Stimulated activated CD4-positive, alpha-beta T cell treated with anti-CD3 and anti-CD28 coated beads, Interleukin-1b, Interleukin-23, amount 100 ng/mL, for 24 hours (primary cell): ENCODE measurements at places on chromosomes 16 and 17.

DNA sequence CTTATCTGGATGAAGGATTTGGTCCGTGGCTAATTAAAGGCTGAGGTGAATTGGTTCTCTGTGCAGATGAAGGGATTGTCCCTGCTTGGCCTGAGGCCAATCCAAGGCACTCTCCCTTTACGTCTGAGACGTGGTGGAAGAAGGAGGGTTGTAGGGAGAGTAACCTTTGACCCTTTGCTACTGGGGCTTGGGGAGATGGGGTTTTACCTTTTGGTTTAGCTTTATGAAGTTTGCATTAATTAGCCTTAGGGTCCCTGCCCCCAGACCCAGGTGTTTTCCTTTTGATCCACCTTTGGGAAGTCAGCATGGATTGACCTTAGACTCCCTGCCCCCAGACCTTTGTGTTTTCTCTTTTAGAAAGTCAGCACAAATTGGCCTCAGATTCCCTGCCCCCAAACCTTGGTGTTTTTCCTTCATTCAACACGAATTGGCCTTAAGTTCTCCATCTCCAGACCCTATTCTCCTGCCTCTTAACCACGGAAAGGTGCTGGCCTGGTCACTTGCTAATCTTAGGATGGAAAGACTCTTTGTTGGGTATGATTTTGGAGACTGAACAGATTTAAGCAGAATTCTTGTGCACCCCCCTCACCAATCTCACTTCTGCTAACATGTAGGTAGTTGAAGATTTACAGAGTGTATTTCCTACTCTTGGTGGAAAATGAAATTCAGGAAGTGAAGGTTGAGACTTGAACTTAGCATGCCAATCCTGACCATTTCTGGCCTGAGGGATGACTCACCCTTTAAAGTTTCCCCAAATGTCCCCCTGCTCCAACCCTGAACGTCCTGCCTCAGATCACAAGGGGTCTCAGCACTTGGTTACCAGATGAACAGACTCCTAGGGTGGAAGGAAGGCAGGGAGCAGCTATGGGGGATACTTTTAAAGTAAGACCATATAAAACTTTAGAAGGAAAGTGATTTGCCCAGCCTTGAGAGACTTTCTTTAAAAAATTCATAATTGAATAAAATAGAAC is 23.1 kb upstream of the MMD start:
- no peak for DNase-seq

- no peak for DNase-seq
These were observed 15.2 kb downstream of the RABEP1 start for GRCh38 chr17:5297245-5297644.

- DNase-seq, result no peak
These were observed 16.5 kb upstream of the WDR45B start for GRCh38 chr17:82664701-82665182.

DNA sequence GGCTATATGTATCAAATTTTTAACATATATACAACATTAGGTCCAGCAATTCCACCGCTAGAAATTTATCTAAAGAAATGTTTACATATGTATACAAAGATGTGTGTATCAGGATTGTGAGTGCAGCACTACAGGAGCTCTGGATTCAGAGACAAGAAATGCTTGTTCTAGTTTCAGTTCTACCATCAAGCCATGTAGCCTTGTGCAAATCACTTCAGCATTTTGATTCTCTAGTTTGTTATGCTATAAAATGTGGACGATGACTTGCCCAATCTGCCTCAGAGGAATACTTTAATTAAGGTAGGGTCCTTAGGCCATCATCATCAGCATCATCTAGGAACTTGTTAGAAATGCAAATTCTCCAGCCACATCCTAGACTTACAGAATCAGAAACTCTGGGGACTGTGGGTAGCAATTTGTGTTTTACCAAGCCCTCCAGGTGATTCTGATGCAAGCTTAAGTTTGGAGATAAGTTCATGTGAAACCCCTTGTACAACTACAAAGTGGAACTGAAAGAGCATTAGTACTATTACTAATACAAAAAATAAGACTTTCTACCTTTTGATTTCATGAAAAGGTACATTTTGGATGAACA is 131.2 kb upstream of the CORO6 start:
- DNase-seq, result no peak

DNA sequence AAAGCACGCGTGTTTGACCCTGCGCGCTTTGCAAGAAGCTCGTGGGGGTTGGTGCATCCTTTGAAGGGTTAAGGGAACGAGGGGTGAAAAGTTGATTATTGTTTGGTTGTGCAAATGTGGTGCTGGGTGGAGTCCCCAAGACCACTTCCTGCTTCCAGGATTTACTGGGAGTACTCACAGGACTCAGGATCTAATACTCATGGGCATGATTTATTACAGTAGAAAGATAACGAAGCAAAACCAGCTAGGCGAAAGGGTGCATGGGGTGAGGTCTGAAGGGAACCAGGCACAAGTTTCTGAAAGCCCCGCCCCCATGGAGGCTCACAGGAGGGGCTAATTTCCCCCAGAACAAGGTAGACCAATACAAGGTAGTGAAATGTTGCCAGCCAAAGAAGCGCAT is 58.8 kb downstream of the RPTOR start:
- no peak for DNase-seq

- no peak for DNase-seq
These were observed 2.0 kb downstream of the CUEDC1 start for GRCh38 chr17:57953219-57953618.

GRCh38 chr16:50917950-50918703 is 176.2 kb downstream of the CYLD start:
- DNase-seq, result no peak

DNA sequence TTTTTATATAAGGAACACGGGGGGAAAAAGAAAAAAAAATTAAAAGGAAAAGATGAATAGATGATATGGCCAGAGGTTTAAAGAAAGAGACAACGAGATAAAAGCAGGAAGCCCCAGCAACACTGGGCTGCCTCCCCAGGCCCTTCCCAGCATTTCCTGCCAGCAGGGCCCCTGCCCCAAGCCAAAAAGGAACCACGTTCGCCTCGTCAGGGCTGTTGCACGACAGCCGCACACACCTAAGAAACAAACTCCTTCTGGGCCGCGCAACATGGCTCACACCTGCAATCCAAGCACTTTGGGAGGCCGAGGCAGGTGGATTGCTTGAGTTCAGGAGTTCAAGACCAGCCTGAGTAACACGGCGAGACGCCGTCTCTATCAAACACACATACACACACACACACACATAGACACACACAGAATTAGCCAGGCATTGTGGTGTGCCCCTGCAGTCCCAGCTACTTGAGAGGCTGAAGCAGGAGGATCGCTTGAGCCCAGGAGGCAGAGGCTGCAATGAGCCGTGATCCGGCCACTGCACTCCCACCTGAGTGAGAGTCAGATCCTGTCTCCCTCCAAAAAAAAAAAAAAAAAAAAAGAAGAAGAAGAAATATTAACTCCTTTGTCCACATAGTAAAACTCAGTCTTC is 83.0 kb downstream of the ANKRD11 start:
- no peak for DNase-seq

- DNase-seq, result no peak
These were observed at the start of gene ATP2C2 for GRCh38 chr16:84368308-84368996. Gene ATP2C2 (plus strand): TSS chr16:84368538. CDS start chr16:84368616, 78 bp downstream.

DNA sequence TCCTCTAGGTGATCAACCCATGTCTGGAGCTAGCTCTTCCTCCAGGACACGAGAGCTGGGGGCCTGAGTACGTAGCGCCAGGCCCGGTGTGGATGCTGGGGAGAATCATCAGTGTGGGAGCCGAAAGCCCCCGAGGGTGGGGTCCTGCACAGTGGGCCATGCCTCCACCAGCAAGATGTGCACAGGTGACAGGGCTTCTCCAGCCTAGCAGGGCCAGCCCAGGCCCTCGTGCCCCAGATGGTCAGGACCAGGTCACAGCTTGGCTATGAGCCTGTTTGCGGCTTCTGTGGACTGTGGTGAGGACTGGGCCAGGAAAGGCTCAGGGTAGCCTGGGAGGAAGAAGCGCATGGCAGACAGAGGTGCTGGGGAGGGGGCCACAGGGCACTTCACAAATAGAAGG is 7.8 kb downstream of the MPG start:
- no peak for DNase-seq

GRCh38 chr17:74491626-74492025 is 25.2 kb downstream of the CD300A start:
- DNase-seq, result no peak

GRCh38 chr16:4378161-4378666 is 6.6 kb downstream of the VASN start:
- DNase-seq, result no peak

GRCh38 chr17:50375858-50376538 is 3.0 kb downstream of the EME1 start:
- no peak for DNase-seq

DNA sequence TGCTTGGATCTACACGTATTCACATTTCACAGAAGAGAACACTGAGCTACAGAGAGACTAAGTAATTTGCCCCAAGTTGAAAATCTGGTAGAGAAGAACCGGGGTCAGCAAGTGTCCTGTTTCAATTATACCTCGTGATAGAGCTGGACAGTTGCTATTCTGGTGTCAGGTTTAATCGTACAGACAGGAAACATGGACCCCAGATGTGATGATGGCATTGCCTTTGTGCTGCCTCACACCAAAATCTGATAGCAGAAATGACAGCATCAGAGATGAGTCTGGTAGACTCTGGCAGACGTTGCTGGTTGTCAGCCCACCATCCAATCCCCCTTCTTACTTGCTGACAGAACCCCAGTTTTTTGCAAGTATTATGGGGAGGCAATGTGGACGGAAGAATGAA is 112.1 kb upstream of the FOXF1 start:
- DNase-seq, result no peak

- no peak for DNase-seq
These were observed 38.4 kb downstream of the ERN1 start for GRCh38 chr17:64091571-64091970.

GRCh38 chr16:70694868-70695218 is 9.0 kb upstream of the MTSS2 start:
- DNase-seq, result no peak

- no peak for DNase-seq
These were observed 38.9 kb downstream of the SHCBP1 start for GRCh38 chr16:46582313-46582712.

DNA sequence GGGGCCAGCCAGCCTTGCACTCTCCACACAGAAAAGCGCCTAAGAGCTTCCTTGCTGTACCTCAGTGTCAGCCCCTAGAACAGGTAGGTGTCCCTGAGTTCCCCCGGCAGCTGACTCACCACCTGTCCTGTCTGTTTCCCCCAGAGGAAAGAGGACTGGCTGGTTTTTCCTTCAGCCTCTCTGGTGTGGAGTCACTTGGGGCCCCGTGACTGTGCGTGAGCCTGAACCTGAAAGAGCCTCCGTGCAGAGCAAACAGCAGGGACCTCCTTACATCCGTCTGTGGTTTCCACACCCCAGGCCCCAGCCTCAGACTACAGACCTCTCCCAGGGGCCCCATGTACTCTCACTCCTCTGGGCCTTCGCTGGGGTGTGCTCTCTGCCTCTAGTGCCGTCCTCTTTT is 87.8 kb downstream of the GNAO1 start:
- DNase-seq, result peak; percentile 46

- no peak for DNase-seq
These were observed 30.7 kb downstream of the CIITA start for GRCh38 chr16:10907757-10908045.

DNA sequence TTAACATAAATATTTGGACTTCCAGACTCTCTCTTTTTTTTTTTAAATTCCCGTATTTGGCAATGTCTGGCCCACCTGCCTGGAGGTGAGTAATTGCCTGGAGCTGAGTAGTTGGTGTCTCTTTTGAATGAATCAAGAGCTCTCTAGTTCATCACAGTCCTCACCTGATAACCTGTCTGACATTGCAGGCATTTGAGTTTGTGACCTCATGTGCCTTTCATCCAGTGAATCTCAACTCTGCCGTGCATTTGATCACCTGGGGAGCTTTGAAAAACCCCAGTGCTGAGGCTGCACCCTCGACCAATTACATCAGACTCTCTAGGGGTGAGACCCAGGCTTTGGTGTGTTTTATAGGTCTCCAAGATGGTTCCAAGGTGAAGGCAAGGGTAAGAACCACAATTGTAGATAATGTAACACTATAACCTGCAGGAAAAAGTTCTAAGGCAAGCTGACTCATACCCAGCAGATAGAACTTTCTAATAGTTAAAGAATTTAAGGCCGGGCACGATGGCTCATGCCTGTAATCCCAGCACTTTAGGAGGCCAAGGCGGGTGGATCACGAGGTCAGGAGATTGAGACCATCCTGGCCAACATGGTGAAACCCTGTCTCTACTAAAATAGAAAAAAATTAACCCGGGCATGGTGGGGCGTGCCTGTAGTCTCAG is 24.5 kb upstream of the HS3ST2 start:
- DNase-seq, result no peak

DNA sequence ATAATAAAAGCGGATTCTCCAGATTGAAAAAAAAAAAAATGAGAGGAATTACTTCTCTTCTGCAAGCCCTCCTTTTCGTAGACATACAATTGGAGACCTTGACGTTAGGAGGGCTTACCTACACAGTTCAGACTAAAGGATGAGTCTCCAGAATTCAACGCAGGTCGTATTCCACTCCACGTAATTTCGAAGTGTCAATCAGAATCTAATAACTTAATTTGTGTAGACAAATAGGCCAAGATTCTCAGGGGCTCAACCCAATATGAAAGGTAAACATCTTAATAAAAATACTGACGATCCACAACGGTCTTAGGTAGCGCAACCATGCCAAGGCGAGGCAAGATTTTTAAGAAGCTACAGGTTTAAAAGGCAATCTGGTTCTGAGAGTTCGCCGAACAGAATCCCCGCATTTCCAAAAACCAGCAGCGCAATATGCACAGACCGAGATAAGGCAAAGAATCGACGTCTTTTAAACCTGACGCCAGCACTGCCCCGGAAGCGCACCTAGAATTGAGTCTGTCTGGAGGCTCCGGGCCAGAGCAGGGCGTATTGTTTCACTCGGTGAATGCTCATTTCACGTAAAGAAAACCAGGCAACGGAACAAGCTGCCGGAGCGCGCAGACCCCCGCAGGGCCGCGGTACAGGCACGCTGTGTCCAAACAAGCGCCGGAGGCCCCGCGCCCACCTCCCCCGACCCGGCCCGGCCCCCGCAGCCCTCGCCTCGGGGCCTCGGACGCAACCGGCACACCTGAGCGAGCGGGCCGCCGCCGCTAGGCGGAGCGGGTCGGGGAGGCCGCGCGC is 623 bp downstream of the MBTPS1 start:
- DNase-seq, result peak; percentile 11

DNA sequence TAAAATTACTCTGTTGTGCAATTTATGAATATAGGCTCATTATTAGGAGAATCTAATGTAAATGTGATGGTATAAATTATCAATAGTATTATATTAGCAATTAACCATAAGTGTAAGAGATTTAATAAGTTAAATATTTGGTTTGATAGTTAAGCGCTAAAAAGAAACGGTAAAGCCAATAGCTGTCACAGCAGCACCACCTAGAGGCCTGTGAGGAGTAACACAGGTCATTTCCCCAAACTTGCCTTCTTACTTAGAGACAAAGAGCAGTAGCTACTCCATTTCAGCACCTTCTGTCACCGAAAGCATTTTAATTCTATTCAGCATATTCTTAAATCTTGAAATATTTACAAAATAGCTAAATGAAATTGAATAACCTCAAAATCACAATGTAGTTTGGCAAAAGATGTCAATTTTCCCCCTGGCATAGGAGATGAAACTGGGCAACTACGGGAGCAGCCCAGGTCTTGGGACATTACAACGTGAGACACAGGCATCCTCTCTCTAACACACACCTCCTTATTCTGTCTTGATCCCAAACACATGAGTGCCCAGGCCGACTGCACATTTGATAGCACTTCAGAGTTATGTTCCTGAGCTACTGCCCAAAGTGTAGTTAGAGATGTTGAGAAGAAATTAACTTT is 14.3 kb upstream of the DYNLRB2 start:
- DNase-seq, result peak; percentile 36
